ENCODE measurements at places on chromosomes 6 and 20. TPM values are rescaled to one million over a fixed set of nuclear protein-coding genes. Genes with fewer than 3 reads are reported as not detected.

- DNase-seq, result no peak
These were observed 24.0 kb downstream of the GHRH start for GRCh38 chr20:37237656-37238055.

GRCh38 chr20:12966468-12967085 lies 42.2 kb upstream of the SPTLC3 start:
- no peak for DNase-seq

ATP9A gene
- 242 TPM for total RNA-seq

DNA sequence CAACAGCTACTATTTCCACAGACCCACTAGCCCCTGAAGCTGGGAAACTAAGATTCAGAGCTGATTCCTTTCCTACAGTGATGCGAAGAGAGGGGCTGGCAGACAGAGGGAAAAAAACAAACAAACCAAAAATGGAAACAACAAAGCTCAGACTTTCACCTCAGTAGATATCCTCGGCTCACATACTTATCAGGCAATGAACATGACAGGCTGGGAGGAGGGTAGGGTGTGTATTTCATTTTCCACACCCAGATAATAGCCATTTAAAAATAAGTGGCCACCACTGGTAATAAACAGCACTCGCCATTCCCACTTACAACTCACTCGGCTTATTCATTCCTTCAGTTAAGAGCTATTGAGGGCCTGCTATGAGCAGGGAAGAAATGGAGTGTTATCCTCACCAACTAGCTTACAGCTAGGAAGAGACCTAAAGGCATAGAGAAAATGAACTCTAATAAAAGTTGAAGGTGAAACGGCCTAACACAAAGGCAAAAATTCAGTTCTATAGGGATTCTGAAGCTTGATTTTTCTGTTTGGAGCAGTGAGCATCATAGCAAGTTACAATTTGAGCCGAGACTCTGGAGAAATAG lies 32.0 kb upstream of the SPTLC3 start:
- no peak for DNase-seq

DNA sequence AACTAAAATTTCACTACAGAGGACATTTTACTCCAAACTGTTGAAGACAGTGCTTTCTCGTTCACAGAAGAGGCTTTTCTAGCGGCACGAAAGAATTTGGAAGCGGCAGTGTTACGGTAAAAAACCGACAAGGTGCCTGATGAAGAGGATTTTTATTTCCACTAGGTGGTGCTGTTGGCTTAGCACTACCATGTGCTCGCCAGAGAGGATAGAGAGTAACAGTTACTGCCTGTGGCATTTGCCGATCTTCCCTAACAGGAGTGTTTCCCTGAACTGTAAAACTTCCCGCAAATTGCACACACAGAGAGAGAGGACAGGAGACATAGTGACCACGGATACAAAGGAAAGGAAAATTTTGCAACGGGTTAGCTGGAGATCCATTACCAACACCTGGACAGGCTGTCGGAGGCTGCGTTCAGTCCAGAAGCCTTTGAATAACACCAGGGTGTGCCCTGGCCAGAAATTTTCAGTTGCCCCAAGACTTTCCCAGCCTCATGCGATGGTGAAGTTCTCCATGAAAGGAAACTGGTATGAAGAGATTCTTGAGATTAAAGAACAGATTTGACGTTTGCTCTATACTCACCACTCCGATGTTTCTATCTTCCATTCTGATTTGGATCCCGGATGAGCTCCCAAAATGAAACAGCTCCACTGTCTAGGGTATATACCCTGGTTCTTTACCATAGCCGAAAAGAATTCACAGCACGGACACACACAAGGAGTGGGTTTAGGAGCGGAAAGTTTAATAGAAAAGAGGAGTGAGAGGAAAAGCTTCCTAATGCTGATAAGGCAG lies 48.1 kb downstream of the HLA-DPB1 start:
- no peak for DNase-seq

DNA sequence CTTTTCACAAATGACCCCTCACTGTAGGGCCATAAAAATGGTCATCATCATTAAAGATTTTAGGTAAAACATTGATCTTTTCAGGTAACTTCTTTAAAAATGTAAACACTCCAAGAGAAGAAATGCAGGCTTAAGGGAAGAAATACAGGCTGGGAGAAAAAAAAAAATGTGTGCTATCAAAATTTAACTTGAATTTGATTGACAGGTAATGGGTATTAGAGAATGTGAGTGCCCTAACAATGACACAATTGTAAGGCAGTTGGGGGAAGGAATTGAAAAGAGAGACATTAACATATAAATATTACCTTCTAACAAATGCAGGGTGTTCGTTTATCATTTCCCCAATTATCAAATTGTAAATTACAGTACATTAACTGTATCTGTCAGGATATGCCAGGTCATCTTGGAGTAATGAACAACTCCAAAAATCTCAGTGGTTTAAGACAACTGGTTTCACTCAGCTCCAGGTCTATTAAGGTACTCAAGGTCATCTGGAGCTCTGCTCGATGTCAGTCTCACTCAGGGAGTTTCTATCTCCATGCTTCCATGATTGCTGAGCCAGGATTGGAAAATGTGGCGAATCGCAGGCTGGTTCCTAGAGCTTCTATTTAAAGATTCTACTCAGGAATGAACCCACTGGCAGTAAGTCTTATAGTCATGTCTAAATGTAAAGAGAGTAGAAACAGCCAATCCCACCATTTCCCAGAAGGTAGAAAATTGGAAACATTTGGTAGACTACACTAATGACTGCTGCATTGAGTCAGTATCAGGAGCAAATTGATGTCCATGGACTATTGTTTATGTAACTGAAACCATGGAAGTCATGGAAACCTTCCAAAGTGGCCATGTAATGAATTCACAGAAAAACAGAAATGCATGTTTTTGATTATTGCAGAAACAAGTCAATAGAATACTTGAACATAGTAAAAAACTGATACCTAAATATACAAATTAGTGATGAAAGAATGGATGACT lies 55.6 kb downstream of the FRK start:
- DNase-seq, result no peak

DNA sequence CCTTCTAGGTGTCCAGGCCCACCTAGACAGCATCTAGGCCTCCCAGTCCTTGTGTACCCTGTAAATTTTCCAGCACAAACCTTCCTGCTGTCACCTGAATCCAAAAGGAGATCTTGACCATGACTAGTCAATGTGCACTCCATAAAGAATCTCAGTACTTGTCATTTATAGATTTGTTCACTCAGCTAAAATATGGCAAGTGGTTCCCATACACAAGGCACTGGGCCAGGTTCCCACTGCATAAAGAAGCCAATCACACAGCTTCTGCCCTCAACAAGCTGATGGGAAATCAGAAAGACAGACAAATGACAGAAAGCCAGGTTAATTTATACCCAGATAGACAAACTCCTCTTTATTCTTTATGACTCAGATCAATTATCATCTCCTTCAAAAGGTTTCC lies 526.8 kb downstream of the CD83 start:
- DNase-seq, result no peak

AHI1 gene
- total RNA-seq, result 42.8 TPM

HEBP2 gene
- 4.9 TPM for total RNA-seq

- DNase-seq, result no peak
These were observed 49.7 kb upstream of the TGM3 start for GRCh38 chr20:2246069-2246491.

DNA sequence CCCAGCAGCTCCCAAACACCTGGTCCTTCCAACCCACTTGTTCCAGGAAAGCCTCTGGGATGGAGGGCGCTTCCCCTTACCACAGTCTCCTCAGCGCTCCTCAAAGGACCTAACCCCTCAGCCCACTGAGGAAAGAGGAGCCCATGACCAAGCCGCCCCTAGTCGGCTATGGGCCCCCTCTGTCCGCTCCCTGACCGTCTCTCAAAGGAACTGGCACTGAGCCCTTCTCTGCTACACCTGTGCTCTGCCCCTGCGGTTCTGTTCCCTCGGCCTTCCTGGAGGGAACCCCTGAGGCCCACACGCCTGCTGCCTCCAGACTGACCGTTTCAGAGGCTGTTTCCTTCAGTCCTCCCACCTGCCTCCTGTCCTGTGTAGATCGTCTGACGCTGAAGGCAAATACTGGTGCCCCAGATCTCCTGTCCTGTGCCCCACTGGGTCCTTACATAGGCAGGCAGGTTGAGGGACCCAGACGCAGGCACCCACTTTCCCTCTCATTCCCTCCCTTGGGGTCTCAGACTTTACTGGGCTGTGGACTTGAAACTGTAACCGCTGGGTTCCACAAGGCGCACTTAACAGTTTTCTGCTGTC lies 1.9 kb upstream of the SLC4A11 start:
- DNase-seq, result no peak

All from frontal cortex (tissue), 4 donors.